Dorsolateral prefrontal cortex (tissue), 122 donors: ENCODE measurements at places on chromosomes 16 and 17.

DNA sequence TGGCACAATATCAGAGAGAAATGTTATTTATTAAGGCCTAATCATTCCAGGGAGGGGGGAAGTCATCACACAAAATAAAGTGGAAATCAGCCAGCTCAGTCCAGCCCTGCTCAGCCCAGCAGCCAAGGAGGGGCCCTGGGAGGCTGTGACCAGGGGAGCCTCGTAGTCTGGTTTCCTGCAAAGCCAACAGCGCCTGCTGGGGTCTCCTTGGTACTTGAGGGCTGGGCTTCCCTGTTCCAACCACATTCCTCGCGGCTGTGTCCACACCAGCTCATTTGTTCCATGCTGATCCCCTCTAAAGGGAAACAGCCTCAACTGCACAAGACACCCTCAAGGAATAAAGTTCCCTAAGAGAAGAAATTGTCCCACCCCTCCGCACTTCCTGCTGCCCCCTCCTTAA lies 154.0 kb downstream of the TMEM132E start:
- no peak for DNase-seq

GRCh38 chr17:48637323-48638260 lies 11.4 kb upstream of the HOXB9 start:
- no peak for DNase-seq

- DNase-seq = no peak
Measured at GRCh38 chr16:53999841-54000240, 286.7 kb downstream of the IRX3 start.

DNA sequence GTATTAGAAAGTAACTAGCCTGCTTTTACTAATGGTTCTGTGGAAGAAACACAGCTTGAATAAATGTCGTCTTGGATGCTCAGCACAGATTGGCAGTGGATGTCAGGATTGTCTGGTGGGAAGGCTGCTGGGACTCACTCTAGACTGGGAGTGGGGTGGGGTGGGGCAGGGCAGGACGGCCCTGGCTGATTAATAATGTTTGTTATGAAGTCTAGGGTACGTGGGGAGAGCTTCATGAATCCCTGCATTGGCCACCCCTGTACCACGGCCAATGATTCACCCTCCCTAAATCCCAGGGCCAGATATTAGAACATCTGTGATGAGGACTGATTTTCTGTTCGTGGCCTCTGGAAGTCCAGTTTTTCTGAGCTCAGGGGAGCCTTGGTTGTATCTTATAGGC lies 421.0 kb downstream of the WWOX start:
- DNase-seq = no peak

DNA sequence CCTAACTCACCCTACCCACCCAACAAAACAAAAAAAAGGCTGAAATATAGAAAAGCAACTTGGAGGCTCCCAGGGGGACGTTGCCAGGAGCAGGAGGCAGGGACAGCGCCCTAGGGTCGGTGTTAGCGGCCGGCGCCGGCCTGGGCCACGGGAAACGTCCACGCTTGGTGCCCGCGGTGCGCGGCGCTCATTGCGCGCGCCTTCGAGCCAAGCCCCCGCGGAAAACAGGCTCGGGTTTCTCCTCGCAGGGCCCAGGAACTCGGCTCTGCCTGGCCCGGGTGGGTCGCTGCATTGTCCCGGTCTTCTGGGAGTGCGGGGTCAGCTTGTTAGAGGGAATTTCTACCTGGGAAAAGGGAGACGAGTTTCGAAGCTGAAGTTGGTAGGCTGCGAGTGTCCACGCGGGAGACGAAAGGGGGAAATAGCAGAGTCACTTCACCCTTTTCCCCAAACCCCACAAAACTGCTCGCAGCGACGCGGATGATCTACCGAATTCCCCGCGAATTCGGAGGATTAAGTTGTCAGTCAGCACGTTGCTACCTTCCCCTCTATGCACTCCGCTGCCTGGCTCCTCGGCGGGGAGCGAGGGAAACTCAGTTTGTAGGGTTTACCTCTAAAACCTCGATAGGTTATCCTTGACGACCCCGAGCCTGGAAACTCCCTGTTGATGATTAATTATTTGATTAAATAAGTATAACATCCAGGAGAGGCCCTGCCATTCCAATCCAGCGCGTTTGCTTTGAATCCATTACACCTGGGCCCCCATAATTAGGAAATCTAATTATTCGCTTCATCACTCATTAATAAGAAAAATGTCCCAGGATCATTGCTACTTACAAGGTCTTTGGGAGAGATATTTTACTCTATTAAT lies 751 bp upstream of the FOXC2 start:
- no peak for DNase-seq

DNA sequence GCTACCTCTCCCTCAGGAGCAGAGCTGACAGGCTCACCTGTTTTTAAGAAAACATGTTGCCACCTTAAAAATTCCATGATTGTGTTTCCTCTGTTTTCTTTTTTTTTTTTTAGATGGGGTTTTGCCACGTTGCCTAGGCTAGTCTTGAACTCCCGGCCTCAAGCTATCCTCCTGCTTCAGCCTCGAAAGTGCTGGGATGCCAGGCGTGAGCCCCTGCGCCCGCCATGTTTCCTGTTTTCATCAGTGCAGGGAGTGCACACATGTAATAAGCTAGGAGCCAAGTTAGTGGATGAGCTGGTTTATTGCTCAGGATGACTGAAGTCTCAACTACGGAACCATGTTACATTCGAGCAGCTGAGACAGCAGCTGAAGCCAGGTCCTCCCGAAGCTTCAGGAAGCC lies 13.6 kb downstream of the MRM3 start:
- no peak for DNase-seq

DNA sequence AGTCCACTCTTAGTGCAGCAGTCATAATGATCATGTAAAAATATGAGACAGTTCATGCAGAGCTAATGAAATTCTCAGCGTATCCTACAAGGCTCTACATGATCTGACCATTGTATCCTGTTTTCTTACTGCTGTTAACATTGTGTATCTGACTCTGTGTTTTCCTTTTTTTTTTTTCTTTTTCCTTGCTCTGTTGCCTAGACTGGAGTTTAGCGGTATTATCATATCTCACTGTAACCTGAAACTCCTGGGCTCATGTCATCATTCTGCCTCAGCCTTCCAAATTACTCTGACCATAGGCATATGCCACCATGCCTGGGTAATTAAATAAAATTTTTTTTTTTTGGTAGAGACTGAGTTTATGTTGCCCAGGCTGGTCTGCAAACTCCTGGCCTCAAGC lies 12.1 kb downstream of the DUS2 start:
- no peak for DNase-seq

DNA sequence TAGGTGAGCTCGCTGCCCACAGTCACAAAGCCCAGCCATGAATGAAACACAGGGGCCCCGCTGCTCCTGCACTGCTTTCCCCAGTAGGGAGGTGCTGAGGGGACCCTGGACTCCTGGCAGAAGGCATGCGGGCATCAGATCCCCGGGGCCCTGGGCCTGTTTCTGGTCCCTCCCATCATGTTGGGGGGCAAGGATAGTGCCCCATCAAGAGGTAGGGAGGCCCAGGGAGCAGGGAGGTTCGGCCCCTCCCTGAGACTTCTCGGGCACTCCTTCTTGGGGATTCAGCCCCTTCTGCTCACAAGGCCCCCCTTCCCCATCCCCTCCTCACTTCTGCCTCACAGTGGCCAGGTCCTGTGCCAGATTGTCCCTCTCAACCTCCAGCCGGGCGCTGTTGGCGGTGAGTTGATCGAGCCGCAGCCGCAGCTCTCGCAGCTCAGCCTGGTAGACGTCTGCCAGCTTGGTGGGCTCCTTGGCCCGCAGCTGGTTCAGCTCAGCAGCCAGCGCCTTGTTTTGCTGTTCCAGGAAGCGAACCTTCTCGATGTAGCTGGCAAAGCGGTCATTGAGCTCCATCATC lies 515 bp downstream of the GFAP start:
- no peak for DNase-seq

DNA sequence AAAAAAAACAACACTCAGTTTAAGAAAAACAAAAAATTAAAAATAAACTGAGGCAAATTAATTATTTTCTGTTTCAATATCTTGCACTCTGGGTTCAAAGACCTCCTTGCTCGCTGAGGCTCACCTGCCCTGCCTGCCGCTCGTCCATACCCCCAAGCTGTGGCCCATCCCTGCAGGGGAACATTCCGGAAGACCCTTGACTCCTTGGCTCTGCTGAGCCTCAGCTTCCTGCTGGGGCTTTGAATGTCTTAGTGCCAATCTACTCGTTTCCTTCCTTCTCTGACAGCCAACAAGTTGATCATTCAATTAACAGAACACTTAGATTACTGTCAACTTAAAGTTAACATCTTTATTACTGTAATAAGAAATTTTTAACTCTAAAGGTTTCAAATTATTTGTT lies 24.3 kb downstream of the G6PC1 start:
- DNase-seq = no peak
